Large intestine (tissue), 12 donors: ENCODE measurements at places on chromosomes 13 and 19.

- peaks cover 36% of the 10 kb centered on the region for H3K4me1 ChIP-seq
- no peak overlapping the region for H3K27ac ChIP-seq
- H3K36me3 ChIP-seq: no peaks in the 10 kb centered on the region
- no peaks in the 10 kb centered on the region for H3K27me3 ChIP-seq
- no peak overlapping the region for H3K4me3 ChIP-seq
These were observed 14.0 kb upstream of the TMEM255B start for GRCh38 chr13:113745059-113745458.

DNA sequence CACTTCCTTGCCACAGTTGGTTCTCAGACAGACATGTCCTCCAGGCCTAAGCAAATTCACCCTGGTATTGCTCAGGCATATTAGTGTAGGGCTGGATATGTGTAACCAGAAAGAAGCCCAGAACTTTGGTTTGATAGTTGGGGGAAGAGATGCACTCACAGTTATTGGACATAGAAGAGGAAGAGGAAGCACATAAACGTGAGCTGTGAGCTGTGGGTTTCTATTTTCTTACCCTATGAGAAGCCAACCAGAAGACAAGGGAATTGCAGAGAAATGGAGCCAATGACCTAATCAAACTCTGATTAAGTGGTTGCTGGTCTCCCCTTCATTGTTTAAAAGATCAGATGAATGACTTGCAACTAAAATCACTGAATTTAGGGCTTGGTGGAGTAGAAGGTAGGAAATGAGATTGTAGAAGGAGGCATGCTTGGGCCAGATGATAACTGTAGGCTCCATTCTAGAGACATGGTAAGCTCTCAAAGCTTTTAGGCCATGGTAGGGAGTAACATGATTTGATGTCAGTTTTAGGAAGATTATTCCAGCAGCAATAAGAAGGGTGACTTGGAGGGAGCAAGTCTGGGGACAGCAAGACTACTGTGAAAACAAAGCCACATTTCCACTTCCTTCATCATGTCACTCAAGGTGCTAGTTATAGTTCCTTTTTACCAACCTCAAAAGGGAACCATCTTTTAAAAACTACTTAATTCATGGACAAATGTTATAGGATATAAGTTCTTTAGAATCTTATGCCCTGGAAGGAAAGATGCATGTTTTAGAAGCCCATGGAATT is 24.1 kb upstream of the WDFY2 start:
- no peak for DNase-seq
- no peak overlapping the region for H3K4me3 ChIP-seq
- no peaks in the 10 kb centered on the region for H3K27me3 ChIP-seq
- H3K36me3 ChIP-seq: no peaks in the 10 kb centered on the region
- no peak overlapping the region for H3K27ac ChIP-seq
- H3K4me1 ChIP-seq: no peaks in the 10 kb centered on the region

DNA sequence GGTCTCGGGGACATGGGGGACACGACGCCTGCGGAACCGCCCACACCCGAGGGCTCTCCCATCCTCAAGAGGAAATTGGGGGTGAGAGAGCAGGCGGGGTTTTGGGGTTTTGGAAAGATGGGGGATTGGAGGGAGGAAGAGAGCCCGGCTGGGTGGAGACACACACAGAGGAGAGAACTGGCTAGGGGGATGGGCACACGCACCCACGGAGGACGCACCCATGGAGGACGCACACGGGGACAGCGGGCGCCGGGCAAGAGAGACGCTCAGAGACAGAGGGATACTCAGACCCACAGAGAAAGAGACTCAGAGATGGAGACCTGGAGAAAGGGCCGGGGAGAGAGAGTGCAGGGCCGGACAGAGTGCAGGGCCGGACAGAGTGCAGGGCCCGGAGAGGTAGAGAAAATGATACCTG is 52.1 kb downstream of the MAP4K1 start:
- no peaks in the 10 kb centered on the region for H3K36me3 ChIP-seq
- H3K27me3 ChIP-seq: peaks cover 18% of the 10 kb centered on the region
- H3K27ac ChIP-seq: no peak overlapping the region
- H3K4me1 ChIP-seq: peaks cover 5% of the 10 kb centered on the region
- no peak for DNase-seq

GRCh38 chr19:12346896-12347295 is 13.5 kb upstream of the ZNF563 start:
- no peaks in the 10 kb centered on the region for H3K4me1 ChIP-seq
- H3K4me3 ChIP-seq: no peak overlapping the region
- no peaks in the 10 kb centered on the region for H3K27me3 ChIP-seq
- peaks cover 19% of the 10 kb centered on the region for H3K36me3 ChIP-seq
- no peak overlapping the region for H3K27ac ChIP-seq
- no peak for DNase-seq

DNA sequence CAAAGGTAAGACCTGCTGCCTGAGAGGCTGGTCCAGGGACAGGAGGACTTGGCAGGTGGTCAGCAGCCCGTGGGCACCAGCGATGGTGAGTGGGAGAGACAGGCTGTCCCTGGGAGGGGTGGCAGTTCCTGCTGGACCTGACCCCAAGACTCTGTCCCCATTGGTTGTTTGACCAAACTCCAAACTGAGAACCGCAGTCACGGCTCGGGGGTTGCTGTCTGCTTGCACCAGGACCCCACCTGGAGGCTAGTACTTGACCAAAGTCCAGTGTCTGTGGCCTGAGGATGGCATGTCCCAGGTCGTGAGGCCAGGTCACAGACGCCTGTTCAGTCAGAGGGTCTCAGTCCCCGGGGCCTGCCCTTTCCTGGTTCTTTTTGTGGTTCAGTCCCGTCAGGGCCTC is 9.9 kb upstream of the ZNF14 start:
- H3K27me3 ChIP-seq: no peaks in the 10 kb centered on the region
- no peaks in the 10 kb centered on the region for H3K36me3 ChIP-seq
- H3K4me1 ChIP-seq: no peaks in the 10 kb centered on the region
